SW 1271 (cell line): ENCODE measurements at places on chromosomes 4 and X.

DNA sequence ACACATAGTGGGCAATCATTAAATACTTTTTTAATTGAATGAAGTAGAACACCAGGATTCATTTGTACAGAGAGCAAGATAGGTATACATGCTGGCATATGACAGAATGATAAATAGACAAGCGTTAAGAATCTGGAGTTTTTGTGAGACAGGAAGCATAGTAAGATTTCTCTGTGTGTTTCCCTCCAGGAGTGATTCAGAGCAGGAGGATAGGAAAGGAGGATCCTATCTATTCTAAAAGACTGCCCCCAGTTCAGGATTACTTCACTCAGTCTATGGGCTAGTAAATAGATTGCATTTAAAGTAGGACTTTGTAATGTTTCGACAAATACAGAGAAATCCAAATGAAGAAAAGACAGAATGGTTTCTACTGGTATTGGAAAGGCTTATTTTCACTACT, 423.7 kb downstream of the PDGFC start:
- DNase-seq, result no peak

DNA sequence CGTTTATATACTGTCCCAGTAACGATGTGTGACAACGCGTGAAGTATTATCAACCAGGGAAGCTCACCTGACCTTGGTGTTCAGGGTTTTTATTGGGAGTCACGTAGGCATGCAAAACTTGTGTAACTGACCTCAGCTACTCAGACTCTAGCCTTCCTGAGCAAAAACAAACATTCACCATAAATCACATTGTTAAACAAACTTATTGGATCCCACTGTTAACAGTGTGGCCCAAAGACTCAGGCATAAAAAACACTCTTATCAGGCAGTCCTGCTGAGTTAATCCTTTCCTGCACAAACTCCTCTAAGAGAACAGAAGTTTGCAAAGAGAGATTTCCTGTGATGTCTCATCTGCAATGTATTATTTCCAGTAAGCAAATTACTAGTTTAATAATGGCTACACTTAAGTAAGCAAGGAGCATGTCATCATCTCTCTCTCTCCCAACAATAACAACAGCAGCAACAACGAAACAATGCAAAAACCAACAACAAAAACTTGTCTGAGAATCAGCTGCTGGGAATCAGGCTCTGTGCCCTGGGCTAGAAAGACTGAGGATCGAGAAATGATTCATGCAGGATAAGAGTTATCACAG, 12.0 kb downstream of the GAGE1 start:
- no peak for DNase-seq

DNA sequence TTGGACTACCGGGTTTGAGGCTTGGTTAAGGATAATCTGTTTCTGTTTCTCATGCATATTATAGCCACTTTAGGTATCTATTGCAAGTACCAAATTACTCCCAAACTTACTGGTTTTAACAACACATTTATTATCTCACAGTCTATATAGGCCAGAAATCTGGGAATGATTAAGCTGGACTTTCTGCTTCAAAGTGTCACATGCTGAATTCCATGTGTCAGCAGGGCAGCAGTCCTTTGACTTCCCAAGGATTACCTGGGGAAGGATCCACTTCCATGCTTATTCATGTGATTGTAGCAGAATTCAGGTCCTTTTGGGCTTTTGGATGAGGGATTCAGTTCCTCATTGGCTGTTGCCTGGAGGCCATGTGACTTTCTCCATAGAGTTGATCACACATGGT, 349.0 kb upstream of the TRAM1L1 start:
- DNase-seq, result no peak

GRCh38 chrX:54950730-54951375, 30.2 kb downstream of the TRO start:
- no peak for DNase-seq

GRCh38 chr4:61201561-61201960, 1.4 kb downstream of the ADGRL3 start:
- DNase-seq, result no peak

- no peak for DNase-seq
Measured at GRCh38 chrX:68703846-68704245, 56.4 kb downstream of the STARD8 start.

DNA sequence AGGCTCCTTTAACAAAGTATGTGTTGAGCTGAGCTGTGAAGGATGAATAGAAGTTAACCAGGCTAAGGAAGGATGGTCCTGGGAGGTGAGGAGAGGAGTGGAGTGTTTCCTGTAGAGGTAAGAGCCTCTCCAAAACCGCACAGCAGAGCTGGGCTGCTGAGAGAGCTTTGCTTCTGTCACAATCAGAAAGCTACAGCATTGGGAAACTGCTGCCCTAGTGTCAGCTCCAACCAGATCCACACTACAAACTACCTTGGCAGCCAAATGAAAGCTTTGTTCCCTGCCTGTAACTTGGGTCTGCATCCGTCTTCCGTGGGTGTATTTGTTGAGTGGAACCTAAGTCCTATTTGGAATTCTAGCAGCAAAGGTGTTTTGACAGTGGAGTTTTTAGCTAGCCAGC, 91.8 kb downstream of the REPS2 start:
- no peak for DNase-seq

DNA sequence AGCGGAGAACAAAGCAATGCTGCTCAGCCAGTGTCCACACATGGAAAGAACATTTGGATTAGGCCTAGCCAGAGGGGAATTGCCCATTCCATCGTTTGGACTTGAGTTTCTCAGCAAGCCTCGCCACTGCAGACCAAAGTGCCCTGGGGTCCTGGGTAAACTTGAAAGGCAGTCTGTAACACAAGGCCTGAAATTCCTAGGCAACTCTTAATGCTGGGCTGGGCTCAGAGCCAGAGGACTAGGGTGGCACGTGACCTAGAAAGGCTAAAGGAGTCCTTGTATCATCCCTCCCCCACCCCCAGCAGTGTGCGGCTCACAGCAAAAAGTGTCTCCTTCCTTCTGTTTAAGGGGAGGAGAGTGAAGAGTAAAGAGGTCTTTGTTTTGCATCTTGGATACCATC, 210.4 kb upstream of the ARX start:
- DNase-seq, result no peak

GRCh38 chr4:33189169-33189568, 2469.0 kb downstream of the PCDH7 start:
- no peak for DNase-seq

DNA sequence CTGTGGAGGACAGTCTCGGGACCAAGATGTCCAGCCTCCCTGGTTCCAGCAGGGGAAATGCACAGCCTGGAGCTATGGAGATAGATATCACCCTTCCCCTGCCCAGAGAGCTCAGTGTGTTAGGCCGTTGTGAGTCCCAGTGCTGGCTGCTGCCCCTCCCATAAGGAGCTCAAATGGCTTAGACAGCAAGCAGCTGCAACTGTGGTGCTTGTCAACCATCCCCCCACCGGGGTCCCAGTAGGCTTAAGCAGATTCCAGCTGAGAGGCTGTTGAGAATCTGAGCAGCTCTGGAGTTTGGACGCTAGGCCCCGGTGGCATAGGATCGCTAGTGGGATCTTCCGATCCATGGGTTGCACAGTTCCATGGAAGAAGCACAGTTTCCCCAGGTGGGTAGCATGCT, 181.8 kb upstream of the POF1B start:
- DNase-seq, result no peak

GRCh38 chrX:149472625-149473024, 32.5 kb downstream of the IDS start:
- DNase-seq, result no peak

DNA sequence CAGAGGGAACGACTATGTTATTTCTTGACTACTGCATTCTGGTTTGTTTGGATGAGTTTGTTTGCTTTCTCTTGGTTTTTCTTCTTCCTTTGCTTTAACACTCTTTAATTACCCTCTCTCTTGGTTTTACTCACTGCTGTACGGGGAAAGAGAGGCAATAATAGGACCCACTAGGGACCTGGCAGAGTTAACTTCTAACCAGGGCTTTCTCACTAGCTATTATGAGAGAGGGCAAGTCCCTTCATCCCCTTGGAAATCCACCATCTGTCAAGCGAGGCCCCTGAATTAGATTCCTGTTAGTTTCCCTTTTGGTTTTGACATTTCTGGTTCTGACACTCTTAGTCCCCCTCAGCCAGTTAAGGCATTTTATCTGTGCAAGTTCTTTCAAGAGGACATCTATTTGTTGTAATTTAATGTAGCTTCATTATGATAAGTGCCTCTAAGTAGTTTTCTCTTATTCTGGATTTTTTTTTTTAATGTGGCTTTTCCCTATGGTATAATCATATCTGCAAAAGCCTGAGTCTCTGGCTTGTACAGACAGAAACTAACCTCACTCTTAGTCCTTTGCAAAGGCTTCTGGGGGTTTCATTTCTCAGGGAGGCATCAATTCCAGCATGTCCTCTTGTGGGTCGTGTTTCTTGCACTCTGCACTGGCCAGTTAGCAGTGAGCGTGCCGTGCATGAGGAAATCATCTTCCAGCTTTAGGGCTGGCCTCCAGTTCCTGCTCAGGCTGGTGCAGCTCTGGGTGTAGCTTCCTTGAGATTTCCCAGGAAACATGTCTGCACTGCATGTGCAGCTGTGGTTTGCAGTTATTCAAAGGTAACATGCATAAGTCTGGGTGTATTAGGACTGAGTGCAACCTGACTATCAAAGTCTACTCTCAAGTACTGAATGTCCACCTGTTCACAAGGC, 221.3 kb downstream of the STIM2 start:
- DNase-seq, result no peak

DNA sequence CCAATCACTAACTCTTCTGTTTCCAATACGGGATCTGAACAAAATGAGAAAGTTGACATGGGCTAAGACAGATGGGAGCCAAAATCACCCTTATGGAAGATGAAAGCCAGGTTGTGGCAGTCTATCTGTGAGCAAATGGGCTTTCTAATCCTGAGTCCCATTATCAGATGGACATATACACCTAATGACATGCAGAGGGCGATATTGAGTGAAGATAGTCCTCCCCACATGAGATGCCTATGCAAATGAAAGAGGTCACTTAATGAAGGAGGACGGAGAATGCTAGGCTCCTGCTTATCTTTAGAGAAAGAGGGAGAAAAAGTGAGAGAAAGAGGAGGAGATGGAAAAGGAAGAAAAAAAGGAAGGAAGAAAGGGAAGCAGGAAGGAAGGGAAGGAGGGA, 547.5 kb downstream of the NLGN4X start:
- DNase-seq, result no peak

DNA sequence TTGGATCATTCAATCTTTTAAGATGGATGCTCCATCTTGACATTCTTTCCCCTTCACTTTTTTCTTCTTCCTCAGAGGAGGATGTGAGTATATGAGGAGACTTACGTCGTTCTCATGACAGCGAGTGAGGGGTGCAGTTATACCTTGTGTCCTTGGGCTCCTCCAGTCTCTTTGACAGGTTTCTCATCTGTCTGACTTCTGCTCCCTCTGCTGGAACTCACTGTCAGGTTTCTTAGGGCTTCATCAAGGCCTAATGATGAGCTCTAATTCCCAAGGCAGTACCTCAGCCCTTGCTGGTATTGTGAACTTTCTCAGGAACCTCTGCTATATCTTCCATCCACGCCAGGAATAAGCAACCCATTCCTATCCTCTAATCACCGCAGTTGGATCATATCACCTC, 237.8 kb upstream of the ADGRL3 start:
- no peak for DNase-seq

DNA sequence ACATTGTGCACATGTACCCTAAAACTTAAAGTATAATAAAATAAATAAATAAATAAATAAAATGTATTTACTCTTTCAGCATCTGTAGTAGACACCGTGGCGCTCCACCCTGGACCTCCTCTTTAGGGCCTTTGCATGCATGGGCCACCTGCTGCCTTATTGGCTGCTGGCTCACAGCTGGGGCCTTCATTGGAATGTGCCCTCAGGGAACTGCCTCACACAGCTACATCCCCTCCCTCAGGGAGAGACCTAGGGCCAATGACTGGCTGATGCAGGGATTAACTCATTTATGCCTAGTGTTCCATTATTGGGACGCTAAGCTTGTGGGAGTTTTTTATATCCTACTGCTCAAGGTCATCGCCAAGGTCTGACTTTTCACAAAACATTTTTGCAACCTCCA, 302.9 kb upstream of the FTHL17 start:
- no peak for DNase-seq

DNA sequence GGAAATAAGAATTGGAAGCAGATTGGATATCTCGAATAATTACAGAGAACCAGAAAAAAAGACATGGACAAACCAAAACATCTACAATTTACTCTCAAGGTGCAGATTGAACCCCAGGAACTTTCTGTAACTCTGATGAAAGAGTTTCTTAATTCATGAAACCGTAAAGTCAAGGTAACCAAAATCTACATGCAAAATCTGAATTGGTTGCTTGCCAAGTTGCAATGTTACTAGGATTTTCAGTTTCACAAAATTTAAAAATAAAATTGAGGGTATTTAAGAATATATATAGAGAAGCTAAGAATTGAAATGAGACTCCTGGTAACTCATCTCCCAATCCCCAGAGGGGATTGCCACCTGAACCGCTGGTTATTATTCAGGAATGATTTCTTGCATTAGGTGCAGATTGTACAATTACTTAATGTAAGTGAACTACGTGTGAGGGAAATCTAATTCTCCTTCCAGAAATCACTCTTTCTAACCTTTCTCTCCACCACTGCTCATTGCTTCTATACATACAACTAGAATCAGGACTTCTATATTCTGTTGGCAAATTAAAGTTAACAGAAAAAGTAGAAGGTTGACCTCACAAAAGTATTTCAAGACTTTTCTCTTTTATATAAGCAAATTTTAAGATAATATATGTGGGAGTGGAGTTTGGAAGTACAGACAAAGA, 221.5 kb upstream of the NDST4 start:
- DNase-seq, result no peak

DNA sequence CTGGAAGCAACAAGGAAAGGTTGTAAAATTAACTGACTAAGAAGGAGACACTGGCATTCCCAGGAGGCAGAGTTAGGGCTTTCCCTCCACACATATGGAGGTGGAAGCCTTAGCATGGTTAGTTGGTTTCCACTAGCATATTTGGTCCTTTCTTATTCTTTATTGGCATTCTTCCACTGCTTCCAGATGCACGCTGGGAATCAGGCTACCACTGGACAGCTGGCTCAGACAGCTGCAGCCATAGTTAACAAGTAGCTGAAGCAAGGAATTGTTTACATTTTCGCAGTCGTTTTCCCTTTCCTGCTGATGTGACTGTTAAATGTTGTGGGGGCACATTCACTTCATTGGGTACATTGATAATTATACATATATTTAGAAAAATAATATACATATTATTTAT, 169.2 kb downstream of the GRIA2 start:
- no peak for DNase-seq
